HT1080 (cell line): ENCODE measurements at places on chromosomes 5 and 9.

GRCh38 chr9:36999728-37000333 is 34.2 kb downstream of the PAX5 start:
- no peak for DNase-seq

DNA sequence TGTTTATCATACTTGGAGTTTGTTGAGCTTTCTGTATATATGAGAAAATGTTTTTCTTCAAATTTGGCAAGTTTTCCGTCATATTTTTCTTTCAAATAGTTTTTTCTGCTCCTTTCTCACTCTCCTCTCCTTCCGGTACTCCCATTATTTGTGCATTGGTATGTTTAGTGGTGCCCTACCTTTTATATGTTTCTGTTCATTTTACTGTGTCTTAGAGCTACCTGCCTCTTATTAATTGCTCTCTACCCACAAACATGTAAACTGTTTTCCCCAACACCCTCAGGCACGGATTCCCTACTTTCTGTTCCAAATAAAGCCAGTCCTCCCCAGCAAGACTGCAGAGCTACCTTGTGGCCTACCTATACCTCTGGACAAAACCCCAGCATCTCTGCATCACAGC is 60.6 kb upstream of the S1PR3 start:
- no peak for DNase-seq

DNA sequence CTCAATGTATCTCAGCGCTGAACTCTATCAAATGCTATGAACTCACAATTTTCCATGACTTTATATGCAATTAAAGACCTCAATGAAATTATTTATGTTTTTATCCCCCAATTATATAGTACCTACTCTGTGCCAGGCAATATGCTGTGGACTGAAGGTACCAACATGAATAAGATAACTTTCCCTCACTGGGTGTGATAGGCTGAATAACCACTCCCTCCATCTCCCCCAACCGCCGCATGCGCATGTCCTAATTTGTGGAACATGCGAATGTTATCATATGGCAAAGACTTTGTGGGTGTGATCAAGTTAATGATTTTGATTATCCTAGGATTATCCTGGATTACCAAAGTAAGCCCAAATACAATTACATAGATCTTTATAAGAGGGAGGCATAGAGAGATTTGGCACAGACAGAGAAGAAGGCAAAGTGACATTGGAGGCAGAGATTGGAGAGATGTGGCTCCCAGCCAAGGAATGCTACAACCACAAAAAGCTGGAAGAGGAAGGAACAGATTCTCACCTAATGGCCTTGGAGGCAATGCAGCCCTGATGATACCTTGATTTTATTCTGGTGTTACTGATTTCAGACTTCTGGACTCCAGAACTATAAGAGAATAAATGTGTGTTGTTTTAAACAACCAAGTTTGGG is 149.1 kb upstream of the VCAN start:
- DNase-seq, result no peak

DNA sequence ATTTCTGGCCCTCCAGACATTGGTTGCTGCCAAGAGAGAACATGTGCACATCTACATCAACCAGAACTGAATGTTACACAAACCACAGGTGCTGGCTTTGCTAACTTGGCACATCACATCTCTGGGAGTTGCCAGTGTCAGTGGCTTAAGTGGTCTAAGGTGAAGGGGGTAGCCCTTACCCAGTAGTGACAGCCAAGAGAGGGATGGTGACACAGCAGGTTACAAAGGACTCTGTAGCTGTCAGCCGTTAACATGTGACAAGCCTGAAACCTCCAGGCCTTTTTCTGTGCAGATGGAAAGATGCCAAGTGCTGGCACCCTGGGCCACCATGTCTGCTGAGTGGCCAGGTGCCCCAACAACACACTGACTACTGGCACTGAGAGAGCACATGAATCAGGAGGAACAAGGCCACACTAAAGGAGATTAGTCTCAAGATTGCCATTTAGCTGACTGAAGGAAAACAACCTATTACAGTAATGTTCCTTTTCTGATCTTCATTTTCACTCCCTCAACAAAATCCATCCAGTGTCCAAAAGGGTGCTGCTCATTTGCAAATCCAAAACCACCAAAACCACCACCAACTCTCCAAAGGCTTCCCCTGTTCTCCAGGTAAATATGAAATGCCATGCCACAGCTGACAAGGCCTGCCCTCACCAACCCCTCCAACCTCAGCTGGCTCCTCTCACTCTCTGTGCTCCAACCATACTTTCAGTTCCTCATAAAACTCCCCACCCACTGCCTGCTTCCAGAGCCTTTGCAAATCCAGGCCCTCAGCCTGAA is 20.2 kb downstream of the SIL1 start:
- DNase-seq, result no peak

DNA sequence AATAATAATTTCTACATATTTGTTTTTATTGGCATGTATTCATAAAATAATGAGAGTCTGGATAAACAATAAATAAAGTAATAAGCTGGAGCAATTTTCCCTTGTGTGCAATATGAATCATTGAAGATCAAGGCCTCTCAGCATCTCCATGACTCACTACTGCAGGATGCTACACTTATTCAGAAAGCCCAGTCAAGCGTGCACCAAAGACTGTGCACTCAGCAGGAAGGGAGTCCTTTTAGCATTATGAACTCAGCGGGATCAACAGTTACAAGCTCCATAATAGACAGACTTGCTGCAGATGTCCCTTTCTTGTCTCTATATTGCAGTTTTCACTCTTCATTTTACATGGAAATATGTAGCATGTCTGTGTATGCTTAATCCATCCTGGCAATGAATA is 485.3 kb downstream of the CDH9 start:
- DNase-seq, result peak; percentile 85

GRCh38 chr5:82911910-82912309 is 165.3 kb downstream of the TMEM167A start:
- DNase-seq, result peak; percentile 53

- no peak for DNase-seq
These were observed 466.5 kb downstream of the PSAT1 start for GRCh38 chr9:78763424-78763823.

- no peak for DNase-seq
These were observed 15.6 kb upstream of the CD74 start for GRCh38 chr5:150428106-150428876.

DNA sequence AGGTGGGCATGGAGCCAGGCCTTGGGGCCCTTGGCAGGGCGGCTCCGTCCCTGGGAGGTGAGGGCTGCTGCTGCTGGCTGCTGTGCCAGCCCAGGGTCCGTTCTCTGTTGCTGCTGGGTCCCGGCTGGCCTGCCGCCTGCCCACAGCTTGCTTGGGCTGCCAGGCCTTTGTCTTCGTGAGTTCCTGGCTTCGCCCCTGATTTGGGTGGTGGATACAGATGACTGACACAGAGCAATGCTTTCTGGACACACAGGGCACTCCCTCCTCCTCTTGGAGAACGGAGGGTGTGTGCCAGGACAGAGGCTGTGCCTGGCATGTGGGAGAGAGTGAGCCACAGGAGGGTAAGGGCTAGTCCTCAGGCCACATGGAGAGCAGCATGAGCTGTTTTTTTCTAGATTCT is 166.1 kb downstream of the MACROH2A1 start:
- DNase-seq, result no peak
